Activated CD8-positive, alpha-beta memory T cell treated with anti-CD3 and anti-CD28 coated beads for 1 hour (primary cell): ENCODE measurements at places on chromosomes 13 and 19.

DNA sequence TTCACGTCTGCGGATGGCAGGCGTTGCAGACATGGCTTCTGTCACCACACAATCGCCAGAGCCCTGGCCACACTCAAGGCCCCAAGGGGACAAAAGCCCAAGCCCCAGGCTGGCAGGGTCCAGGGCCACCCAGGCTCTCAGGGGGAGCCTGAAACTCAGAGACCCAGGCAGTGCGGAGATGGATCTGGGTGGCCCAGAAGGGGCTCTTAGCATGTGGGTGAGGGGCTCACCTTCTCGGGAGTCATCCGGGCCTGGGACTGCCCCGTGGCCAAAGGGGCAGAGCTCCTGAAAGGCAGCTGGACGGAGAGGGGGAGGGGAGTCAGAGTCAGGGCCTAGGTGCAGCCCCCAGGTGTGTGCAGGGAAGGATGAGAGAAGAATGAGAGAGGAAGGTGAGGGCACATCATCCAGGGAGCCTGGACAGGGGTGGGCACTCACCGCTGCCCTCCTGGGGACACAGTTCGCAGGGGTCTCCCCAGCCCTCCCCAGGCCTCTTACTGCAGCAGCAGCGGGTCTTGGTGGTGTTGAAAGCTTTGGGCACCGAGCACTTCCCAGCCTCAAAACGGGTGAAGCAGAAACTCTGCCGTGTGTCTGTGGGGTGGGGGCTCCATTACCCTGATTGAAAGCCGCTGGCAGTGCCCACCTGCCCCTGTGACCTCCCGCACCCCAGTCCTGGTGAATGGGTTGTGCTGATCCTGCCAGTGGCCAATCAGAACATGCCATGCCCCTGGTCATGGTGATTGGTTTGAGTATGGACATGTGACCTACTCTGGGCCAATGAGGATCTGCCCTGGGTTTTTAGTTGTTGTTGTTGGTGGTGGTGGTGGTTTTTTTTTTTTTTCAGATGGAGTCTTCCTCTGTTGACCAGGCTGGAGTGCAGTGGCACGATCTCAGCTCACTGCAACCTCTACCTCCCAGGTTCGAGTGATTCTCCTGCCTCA, 37.4 kb downstream of the CCL25 start:
- DNase-seq = no peak

GRCh38 chr19:41426952-41427646, at the start of gene B3GNT8:
B3GNT8 (minus strand) TSS chr19:41427374; CDS start chr19:41426778, 596 bp downstream.
- DNase-seq = peak; percentile 27

GRCh38 chr19:37309834-37310575, 60.9 kb upstream of the ZNF527 start:
- DNase-seq = no peak

DNA sequence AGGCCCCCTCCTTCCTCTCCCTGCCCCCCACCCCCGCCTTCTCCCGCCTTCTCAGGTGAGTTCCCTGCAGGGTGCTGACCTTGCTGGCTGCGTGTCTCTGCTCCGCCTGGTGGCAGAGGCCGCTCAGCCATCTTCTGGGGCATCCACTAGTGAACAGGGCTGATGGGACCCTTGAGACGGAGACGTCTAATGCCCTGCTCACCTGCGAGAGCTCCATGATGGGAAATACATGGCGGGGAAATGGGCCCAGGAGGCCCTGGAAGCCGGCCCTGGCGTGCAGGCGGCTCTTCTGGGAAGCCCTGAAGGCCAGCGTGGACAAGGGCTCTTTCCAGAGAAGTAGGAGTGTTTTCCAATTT, 15.2 kb upstream of the F7 start:
- DNase-seq = no peak

DNA sequence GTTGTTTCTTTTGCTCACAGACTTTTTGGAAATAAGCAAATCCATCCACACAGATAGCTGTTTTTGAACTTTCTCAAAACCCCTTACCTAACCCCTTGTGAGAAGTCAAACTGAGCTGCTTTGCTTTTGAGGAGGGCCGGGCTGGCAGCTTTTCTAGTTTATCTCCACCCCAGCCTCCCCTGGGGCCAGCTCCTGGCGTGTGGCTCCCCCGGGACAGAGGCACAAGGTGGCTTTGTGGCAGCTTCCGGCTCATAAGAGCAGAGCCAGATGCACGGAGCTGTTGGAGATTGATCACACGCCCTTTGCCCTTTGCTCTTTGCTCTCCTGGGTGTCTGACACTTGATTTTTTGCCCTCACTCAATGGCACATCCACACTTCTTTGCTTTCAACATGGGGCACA, 24.9 kb upstream of the RNF113B start:
- no peak for DNase-seq

- no peak for DNase-seq
These were observed 183.7 kb upstream of the LSM14A start for GRCh38 chr19:33988601-33989000.

DNA sequence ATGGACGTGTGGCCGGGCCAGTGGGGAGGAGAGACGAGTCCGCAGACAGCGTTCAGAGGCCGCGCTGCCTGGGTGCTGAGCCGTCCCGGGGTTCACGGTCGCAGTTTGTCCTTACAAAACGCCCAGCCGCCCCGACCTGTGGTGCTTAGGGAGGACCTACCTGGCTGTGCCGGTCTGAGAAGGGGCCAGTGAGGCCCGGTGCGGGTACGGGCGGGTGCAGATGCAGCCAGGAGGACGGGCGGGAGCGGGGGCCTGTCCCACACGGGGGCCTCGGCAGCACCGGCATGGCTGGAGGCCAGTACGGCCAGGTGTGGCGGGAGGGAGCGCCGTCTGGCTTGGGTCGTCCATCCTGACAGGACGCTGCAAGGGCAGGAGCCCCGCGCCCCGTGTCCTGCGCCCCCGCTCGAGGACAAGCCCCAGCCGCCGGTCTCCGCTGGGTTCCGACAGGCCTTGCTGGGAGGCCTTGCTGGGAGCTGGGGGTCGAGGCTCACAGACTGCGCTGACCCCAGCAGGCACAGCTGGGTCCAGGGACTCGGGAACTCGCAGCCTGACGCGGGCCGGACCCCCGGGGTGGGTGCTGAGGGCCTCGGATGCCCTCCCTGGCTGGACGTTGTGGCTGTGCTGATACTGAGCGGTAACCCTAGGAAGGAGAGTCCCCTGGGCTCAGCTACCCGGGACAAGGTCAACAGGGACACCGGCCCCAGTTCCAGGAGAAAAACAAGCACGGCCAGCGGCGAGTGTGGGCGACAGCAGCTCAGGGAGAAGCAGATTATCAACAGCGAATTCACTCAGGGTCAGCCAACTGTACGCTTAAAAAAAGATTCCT, 5.3 kb upstream of the PROZ start:
- DNase-seq = no peak

GRCh38 chr13:93307651-93308050, 81.0 kb downstream of the GPC6 start:
- no peak for DNase-seq

GRCh38 chr19:47540748-47541147, 25.9 kb upstream of the NAPA start:
- DNase-seq = no peak
